Epithelial cell of proximal tubule (primary cell): ENCODE measurements at places on chromosomes 7 and 10. TPM values are rescaled to one million over a fixed set of nuclear protein-coding genes. Genes with fewer than 3 reads are reported as not detected.

TFEC gene
- total RNA-seq, result not detected in 2 replicates

SLC16A9 gene
- 2.9 and 3.5 TPM in 2 replicates for total RNA-seq

CCDC136 gene
- 2.0 and 4.5 TPM in 2 replicates for total RNA-seq

AMPH gene
- total RNA-seq, result 0.06 and 0.07 TPM in 2 replicates

VWDE gene
- total RNA-seq, result 0.12 and 0.29 TPM in 2 replicates

CPA4 gene
- 19.2 and 19.6 TPM in 2 replicates for total RNA-seq

DKK1 gene
- total RNA-seq, result 3.2 and 39.9 TPM in 2 replicates

MYL10 gene
- total RNA-seq, result not detected in 2 replicates

CTTNBP2 gene
- 1.8 and 2.0 TPM in 2 replicates for total RNA-seq

C10orf53 gene
- total RNA-seq, result not detected in 2 replicates

OR2A1 gene
- 0.17 TPM in 1 of 2 replicates, not detected in the other for total RNA-seq

DNA sequence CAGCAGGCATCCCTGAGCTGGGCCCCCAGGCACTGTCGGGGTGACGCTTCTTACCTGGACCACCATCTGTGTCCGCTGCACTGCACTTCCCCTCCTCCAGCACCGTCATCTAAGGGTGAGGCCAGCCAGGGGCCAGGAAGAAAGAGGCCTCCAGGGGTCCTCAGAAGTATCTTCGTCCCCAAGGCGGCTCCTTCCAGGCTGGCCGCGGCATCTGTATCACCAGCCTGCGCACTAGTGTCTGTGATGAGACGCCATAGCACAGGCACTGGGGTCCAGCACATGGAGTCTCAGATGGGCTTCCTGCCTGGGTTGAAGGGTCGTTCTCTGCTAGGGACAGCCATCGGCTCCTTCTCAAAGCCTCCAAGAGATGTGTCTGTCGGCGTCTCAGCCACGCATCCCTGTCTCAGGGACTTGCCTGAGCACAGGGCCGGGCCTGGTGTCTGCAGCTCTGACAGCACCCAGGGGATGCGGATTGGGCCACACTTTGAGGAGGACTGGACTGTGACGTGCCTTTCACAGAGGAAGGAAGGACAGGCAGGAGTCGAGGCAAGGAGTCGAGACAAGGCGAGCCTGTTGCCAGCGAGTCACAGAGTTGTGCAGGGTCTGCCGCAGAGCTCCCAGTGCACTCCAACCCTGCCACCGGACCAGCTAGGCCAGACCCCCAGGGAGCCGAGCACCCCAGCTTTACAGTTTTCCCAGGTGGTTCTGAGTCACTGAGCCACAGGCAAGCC, 101.5 kb upstream of the DIP2C start:
- no peak for DNase-seq

- DNase-seq, result no peak
These were observed 36.2 kb downstream of the FRMD4A start for GRCh38 chr10:14294347-14295059.

GRCh38 chr10:91601212-91601611, 31.7 kb downstream of the PPP1R3C start:
- no peak for DNase-seq

DNA sequence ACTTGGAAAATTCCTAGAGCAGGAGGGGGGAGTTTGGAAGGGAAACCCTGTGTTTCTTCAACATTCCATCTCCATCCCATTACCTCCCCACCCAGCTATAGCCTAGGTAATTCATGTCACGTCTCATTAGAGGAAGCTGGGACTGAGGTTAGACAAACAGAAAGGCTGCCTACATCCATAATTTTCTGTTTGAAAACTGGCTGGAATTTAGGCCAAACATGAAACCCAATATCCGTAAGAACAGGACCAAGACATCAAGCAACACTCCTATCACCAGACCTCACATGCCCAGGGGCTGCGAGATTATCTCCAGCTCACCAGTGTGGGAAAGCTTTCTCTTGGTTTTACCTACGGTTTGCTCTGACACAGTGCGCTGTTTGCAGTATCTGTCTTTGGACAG, 316.3 kb downstream of the FRMD4A start:
- DNase-seq, result no peak

- DNase-seq, result no peak
These were observed 5.7 kb downstream of the ARL5B start for GRCh38 chr10:18664841-18665478.

DNA sequence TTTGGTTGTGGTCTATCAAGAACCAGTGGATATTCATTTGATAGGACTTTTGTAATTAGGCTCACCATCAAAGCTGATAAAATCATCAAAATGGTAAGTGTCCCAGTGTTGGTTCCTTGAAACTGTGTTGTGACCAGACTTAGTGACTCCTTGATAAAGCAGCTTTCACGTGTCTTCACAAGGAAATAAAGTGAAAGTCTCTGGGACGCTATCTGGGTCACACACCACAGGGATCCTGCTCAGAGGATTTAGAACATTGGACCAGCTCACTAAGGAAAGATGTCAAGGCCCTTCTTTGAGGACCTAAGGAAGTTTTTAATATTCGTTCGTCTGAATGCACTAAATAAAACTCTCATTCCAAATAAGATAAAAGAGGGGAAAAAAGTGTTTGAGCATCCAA, 193.1 kb downstream of the RNLS start:
- DNase-seq, result no peak

DNA sequence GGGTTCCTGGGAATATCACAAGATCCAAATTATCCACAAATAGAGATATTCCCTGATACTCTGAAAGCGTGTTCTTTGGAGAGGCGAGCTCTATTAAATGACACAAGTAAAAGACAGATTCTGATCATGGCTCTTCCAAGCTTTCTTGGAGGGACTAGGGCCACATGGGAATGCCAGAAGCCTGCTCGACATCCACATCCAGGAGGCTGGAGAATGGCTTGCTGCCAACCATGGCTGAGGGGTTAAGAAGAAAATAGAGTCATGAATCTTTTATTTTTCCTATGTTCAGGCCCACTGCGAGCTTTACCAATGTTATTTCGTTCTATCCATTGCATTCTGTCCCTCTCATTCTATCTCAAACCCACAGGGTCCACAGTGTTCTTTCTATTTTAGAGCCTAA, 1018.0 kb upstream of the CELF2 start:
- no peak for DNase-seq

GRCh38 chr10:43884501-43885105, 235.9 kb upstream of the ZNF32 start:
- no peak for DNase-seq

DNA sequence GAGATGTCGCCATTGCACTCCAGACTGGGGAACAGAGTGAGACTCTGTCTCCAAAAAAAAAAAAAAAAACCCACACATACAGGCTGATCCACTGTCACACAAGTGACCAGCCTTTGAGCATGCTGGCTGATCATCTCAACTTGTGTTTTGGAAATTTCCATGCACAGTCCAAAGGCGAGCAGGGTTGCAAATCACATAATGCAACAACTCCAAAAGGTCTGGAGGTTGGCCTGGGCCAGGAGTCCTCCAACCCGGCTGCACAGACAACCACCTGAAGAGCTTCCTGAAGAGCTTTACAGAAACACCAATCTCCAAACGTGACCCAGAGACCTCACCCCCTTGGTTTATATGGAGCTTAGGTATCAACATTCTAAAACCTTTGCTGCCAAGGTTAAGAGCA, 16.4 kb downstream of the PARD3 start:
- DNase-seq, result no peak

DNA sequence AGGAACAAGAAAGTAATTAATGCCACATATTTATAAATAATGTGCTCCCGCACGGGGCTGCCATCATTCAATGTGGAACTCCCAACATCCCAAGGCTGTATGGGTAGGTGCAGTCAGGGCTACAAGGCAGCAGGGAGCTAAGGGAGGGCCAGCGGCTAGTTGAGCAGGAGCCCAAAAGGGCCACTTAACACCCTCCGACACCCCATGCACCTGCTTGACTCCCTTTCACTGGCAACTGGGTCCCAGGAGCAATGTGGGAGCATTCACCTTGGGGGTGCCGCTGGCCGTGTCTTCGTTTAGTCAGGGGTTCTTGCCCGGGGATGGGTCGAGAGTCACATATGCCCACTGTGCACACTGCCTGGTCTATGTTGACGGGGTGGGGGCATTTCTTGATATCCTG, 27.9 kb downstream of the SCART1 start:
- DNase-seq, result no peak

- DNase-seq, result no peak
These were observed 181.2 kb downstream of the TWIST1 start for GRCh38 chr7:18936265-18936664.

DNA sequence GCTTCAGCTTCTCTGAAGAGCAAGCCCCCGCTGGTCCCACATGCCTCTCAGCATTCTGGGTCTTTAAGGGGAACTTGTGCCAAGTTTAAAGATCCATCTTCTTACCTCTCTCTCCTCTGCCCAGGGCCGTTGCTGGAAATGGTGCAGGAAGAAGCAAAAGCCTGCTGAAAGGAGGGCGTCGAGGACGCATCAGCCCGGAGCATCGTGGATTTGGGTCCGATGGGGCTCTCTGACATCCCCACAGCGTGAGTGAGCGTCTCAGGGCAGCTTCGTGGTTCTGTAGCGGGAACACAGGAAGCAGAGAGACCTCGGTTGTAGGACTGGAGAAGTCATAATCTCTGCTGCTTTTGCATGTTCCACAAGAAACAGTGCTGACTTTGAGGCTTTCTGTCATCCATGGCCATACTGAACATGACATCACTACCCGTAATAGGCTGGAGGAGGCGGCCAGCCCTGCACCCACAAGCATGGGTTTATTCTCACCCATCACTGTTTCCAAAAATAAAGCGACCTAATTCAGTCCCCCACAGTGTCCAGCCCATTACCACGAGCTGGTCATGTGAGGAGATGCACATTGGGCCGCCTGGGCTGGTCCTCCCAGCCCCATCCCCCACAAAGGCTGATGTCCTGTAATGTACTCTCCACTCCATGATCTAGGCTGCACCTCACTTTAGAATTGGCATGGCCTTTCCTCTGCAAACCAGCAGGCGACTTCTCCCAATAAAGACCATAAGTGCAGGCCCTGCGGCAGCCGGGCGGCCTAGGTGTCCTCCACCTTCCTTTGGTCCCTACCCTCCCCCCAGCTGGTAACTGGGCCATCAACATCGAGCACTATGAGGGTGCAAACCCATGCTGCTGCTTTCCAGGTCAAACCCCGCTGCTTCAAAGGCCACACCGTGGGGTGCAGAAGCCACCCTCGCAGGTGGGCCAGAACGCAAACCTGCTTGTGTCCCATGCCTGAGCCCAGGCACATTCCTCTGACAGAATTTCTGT, 276.9 kb downstream of the TNS3 start:
- no peak for DNase-seq

- no peak for DNase-seq
These were observed 87.4 kb downstream of the INPP5A start for GRCh38 chr10:132624847-132625471.

DNA sequence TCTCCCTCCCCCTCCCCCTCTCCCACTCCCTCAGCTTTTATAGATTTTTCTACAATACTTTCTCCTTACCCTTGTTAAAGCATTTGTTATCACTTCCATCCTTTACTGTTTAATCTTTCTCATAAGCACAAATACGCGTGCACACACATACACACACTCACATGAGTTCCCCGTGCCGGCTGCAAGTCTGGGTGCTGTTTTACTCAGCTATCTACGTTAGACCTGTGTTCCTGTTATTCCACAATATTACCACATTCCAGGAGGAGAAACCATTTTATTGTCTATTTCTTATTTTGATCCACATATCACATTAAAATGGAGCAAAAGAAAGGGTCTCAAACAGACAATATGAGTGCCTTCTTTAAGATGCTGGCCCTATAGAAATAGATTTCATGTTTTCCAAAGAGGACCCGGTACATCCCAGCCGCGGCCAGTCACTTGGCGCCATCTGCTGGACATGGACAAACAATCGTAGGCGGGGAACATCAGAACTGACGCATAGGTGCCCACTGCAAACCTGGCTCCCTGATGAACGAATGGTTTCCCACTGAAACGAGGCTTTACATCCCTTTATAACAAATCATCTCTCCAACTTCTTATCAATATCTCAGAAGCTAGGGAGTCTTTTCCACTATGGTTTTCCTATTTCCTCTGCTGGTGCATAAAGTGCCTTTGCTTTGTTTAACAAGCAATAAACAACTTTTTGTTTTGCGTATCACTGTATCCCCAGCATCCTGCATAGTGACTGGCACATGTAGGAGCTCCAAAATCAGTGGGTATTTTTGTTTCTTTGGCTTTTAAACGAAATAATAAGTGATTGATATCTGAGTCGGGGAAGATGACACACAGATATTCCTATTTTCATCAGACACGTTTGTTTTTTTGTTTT, 25.2 kb upstream of the OPTN start:
- DNase-seq, result no peak

GRCh38 chr7:2017481-2017891, 215.3 kb downstream of the MAD1L1 start:
- DNase-seq, result no peak

DNA sequence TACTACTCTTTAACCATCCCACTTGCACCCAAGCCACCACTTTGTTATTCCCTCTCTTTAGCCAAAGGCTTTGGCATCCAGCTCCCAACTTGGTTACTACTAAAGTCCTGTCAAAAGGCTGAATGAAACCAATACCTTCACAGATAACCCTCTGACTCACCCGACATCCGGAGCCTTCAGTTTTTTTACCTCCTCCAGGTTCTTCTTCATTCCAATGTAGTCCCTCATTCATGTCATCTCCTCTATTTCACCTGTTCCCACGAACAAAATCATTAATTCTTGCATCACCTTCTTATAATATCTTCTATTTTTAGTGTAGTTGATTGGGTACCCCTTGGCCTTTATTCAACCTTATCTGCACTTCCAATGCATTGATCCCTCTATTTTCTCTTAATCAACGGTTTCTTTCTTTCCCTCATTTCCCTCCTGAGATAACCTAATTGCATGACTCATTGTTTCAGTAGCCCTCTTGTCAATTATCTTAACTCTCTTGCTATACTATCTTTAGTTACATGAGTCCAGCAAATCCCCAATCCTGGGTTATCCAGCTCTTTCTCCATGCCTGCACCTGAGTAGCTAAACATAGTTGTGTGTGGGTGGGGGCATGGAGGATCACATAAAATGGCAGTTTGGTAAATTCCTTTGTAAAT, 87.2 kb upstream of the COL1A2 start:
- DNase-seq, result no peak
